T-helper 1 cell (primary cell): ENCODE measurements at places on chromosomes 1 and 21.

GRCh38 chr21:16592381-16592780 lies 862.6 kb downstream of the USP25 start:
- DNase-seq: no peak

DNA sequence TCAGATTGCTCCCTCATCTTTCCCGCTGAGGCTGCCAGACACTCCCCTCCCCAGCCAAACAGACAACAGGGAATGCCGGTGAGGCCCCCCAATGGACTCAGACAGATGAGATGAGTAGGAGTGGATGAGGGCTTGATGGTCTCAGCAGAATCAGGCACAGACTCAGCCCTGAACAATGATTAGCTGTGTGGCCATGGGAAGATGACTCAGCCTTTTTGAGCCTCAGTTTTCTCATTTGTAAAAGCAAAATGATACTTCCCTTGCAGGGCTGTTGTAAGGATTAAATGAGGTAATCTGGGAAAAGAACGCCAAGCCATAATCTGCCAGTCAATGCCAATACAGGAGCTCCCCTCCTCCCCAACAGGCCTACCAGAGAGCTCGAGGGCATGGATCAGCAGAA lies 12.4 kb downstream of the C1orf198 start:
- no peak for DNase-seq

DNA sequence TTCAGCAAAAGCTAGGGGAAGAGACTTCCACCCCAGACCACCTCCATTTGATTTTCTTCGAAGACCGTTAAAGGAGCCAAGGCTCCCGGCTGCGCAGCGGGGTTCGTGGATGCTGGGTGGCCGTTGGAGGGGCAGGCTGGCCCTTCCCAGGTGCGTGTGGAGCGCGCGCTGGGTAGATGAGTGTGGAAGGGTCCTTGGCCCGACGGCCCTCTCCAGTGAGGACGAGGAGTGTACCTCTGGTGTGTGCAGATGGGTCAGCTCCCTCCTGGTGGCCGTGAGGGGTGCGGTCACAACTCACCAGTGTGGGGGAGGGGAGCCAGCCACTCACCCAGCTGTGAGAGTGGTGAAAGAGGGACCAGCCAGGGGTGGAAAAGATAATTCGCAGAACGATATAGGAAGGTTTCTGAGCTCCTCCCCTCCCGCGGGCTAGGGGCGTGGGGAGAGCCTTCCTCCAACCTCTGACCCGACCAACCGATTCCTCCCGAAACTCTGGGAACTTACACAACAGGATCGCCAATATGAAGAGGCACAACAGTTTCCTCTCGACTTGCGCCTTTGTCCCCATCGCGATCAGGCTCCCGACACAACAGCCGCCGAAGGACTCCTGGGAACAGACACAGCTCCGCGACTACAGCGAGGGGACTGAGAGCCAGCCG lies at the start of gene F11R:
F11R (minus strand) TSS at position 644 of the 656 bp plus-strand sequence; CDS start at position 565, 79 bp downstream.
- no peak for DNase-seq

DNA sequence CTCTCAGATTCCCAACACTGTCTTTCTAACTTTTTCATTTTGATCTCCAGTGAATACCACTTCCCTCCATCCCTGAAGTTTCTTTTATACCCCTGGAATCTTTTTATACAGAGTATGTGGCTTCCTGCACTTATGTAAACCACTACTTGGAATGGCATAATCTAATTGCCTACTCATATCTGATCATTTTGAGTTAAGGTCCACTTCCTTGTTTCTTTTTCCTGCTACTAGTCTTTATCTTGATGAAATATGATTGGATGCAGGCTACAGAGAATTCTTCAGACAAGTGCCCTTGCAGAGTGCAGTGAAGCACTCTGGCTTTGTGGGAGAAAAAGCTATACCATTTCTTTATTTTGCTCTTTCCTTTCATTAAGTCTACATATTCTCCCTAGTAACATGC lies 325.3 kb upstream of the ADAMTS5 start:
- no peak for DNase-seq

- DNase-seq: no peak
Observed at GRCh38 chr1:226563666-226564065, 15.1 kb downstream of the STUM start.

GRCh38 chr1:2866422-2867086 lies 65.1 kb upstream of the TTC34 start:
- DNase-seq: no peak

GRCh38 chr21:34871026-34871908 lies 177.8 kb downstream of the RUNX1 start:
- no peak for DNase-seq

GRCh38 chr1:244826712-244827111 lies 8.7 kb upstream of the COX20 start:
- DNase-seq: no peak
